ENCODE measurements at places on chromosomes 16 and 17.

DNA sequence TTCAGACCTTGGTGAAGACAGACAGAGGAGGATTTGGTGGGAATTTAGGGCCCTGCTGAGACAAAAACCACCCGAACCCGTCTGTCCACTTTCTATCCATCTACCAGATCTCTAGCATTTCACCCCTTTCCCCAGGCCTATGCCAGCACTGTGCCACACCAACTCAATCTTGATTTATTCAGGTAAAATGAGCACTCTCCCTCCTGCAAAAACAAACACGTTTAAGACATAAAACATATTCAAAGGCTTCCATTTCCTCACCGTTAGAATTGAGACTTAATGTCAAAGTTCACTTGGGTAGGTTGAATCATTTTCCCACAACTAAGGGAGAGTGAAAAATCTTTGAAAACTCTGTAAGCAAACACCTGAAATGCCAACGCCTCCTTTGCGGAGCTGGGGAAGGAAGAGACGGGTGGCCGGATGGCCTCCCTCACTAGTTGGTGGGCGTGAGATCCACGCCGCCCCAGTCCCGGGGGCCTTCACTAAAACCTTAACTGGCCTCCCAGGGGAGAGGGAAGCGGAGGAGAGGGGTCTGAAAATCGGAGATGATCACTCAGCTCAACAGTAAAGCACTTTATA, 862 bp downstream of the DCAKD start:
- no peak for DNase-seq

GRCh38 chr17:82110298-82110697, 12.3 kb upstream of the FASN start:
- no peak for DNase-seq

DNA sequence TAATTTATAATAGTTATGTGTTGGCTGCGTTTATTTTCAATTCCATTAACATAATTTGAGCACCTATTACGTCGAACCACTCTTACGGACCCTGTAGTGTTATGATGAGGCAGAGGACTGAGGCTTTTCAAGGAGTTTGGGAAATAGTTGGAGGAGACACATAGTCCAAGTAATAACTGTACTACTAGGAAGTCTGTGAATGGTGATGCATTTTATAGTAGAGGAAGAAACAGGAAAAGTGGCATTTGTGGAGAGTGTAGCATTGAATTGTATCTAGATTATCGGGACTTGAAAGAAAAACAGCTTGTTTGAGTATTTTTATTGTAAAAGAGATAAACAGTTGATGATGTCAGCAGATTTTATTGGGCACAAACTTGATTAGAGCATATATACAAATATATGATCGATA, 1.7 kb downstream of the NFATC3 start:
- no peak for DNase-seq

DNA sequence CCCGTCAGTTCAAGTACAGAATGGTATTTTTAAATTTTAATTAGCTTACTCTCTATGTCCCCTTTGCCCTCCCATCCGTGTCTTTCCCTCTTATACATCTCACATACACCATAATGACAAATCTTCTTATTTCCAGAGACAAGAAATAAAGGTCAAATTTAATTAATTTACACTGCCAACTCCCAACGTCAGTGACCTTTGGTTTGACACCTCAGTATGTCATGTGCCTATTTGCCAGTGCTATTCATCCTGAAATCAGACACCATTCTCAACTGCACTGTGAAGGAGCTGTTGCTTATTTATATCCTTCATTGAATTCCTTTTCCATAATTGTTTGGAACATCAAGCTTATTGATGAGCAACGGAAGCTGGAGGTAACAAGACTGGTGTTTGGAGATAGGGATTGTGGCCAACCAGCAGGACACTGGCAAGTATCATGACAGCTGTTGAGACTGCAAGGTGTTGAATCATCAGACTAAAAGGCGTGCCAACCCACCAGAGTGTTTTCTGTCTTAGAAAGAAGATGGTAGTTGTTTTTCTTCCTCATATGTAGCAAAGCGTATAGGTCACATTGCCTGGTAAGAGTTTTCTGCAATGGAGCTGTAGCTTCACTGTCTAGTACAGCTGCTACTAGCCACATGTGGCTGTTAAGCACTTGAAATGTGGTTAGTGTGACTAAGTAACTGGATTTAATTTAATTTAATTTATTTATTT, 12.5 kb downstream of the CALCOCO2 start:
- no peak for DNase-seq

DNA sequence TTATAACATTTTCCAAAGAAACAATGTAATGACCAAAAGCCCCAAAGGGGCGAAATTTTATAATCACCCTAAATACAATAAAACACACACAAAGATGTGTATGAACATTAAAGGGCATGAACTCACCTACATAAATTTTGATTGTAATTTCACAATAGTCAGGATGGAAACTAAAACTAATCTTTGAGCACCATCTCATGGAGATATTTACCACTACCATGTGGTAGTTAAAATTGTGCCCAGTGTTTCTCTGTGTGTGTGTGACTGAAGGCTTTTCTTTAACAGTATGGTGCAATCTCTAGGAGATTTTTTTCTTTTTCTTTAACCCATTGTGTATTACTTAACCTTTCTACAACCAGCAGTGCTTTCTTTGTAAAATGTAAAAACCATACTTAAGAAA, 19.7 kb upstream of the MEIOC start:
- no peak for DNase-seq

- no peak for DNase-seq
Measured at GRCh38 chr16:12405089-12405488, 398.6 kb downstream of the CPPED1 start.

DNA sequence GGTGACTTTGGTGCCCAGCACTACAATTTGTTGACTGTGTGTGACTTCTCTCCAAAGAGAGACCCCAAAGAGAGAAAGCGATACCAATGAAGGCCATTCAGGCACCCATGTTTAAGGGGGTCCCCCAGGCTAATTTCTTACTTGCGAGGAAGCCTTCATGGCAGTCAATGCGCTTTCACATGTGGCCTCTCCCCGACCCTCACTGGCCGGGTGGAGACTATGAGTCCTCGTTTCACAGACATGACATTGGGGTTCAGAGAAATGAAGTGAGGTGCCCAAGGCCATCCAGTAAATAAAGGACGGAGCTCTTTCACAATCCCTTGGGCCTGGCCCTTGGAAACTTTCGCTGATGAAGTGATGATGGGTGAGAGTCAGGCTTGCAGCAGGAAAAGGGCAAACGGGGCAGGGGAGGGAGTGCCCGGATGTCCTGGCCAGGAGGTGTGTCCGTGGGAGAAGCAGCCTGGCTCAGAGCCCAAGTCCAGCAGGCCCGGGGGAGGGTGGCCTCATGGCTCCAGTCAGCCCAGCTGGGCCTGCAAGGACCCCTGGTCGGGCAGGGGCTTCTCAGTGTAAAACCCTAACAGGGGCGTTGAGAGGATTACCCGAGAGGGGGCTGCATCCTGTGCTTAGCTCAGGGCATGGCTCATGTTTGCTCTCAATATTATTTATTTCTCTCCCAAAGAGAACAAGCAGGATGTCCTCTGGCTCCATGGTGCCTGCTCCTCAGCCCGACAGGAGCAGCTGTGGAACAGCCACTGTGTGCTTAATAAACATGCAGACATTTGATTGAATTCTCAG, 14.7 kb downstream of the TBX2 start:
- DNase-seq, result no peak

- no peak for DNase-seq
Measured at GRCh38 chr16:30112197-30113030, 923 bp downstream of the GDPD3 start.

DNA sequence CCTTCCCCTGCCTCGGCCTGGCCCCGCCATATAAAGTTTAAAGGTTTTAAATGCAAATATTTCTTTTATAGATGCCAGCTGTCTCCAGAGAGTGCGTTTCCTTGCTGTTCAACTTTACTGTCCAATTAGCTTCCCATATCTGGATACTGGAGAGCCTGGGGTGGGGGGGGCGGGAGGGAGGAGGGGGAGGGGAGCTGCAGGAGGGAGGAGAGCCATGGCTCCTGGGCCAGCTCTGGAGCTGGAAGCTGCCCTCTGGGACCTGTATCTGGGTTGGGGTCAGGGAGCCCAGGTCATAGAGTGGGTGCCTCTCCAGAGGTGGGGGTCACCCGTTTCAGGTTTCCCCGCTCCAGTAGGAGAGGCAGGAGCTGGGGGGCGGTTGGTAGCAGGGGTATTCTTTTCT, 6.2 kb upstream of the GSE1 start:
- no peak for DNase-seq

- no peak for DNase-seq
Measured at GRCh38 chr17:81561494-81561885, 9.3 kb upstream of the FAAP100 start.

DNA sequence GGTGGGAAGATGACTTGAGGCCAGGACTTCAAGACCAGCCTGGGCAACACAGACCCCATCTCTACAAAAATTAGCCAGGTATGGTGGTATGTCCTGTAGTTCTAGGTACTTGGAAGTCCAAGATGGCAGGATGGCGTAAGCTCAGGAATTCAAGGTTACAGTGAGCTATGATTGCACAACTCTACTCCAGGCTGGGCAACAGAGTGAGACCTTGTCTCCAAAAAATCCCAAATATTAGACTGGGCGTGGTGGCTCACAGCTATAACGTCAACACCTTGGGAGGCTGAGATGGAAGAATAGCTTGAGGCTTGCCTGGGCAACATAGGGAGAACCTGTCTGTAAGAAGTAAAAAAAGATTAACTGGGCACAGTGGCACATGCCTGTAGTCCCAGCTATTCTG, 30.8 kb downstream of the SUZ12 start:
- no peak for DNase-seq

DNA sequence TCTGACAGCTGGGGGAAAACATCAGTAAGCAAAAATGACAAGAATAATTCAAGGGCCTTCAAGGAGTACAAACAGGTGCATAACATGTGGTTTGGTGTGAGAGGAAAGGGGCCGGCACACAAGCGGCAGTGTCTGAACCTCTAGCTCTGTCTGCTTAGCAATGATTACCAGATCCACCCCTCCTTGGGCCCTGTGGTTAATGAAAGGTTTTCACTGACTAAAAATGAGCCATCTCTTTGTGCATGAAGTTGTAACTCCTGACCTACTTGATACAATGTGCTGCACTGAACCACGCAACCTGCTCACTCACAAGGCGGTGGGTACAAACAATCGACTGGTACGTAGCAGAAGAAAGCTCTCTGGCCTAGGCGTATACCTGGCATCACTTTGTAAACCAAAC, 15.1 kb downstream of the FAM117A start:
- peak; percentile 26 for DNase-seq

- peak; percentile 70 for DNase-seq
Measured at GRCh38 chr16:71961066-71962039, 38.8 kb downstream of the PKD1L3 start.

DNA sequence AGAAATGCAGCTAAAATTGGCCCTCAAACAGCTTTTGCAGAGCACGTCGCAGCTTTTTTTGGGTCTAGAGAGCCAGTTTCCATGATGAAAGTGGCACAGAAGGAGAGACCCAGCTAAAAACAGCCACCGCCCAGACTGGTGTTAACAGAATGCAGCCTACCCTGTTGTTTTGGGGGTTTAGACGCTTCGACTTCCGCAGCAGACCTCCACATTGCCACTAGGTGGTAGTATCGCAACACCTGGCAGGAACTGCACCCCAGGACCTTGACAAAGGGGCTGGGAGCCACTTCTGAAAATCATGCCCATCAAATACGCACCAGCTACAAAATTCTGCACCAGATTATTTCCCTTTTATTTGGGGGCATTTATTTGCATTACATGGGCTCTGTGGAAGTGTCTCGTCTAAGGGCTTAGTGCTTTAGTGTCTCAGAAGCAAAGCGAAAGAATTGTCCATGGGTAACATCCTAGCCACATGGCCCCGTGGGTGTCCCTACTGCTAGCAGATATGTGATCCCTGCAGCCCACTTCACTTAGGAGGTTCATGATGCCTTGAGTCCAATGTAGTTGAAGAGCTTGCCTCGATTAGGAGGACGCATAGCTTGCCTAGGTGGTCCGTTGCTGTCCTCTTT, 167.1 kb downstream of the HAPSTR1 start:
- DNase-seq, result no peak

GRCh38 chr17:59651346-59651745, 31.7 kb downstream of the CLTC start:
- DNase-seq, result no peak

DNA sequence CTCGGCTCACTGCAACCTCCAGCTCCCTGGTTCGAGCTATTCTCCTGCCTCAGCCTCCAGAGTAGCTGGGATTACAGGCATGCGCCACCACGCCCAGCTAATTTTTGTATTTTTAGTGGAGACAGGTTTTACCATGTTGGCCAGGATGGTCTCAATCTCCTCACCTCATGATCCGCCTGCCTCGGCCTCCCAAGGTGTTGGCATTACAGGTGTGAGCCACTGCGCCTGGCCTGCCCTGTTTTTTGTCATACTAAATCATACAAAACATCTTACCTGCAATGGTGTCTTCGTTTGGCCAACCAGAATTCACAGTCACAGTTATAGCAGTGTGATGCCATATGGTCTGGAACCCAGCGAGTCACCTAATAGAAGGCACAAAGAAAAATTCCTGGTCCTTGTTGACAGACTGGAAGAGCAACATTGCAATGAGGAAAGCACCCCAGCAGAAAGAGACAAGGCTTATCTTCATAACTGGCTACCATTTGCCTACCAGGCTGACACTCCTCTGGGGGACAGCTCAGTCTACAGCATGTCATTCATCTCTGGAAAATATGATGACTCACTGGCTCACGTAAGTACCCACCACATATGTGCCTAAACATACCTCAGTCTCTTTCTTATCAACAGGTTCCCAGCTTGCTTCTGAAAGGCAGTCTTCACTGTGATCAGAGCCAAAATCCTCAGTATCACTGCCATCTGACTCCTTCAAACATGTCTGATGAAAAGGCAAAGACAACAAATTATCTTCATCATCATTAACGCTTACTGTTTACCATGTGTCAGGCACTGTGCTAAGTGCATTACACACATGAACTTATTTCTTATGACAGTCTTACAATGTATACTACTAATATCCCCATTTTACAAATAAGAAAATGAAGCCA, 4.3 kb upstream of the HSF5 start:
- no peak for DNase-seq

- no peak for DNase-seq
Measured at GRCh38 chr16:70686376-70687101, 686 bp upstream of the MTSS2 start.

GRCh38 chr17:63516910-63517824, 6.0 kb upstream of the KCNH6 start:
- no peak for DNase-seq

- no peak for DNase-seq
Measured at GRCh38 chr16:4765511-4766474, 1.2 kb downstream of the ZNF500 start.

DNA sequence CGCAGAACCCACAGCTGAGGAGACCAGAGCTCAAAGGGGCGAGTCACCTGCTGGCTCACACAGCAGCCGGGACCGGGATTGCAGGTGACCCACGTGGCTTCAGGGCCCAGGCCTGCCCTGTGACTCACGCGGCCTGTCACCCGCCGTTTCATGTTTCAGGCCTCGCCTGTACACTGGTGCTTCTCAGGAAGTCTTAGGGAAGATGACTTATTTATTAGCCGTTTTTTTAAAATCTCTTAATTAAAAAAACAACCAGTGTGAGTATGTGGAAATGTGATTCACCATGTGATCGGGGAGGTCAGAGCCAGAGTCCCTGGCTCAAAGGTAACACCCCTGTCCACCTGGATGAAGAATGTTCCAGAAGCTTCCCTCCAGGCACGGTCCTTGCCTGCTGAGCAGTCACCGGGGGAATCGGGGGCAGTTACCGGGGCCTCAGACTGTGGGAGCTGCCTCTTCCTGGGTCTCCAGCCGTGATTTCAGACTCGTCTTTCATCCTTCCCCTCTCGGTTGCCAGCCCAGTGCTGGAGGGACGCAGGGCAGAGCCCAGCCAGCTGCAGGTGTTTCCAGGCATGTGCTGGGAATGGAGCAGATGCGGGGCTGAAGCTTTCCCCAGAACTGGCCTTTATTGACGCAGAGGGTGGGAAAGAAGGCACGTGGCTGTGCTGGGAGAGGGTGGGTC, 49.3 kb downstream of the CMIP start:
- DNase-seq, result no peak
